ENCODE measurements at places on chromosomes 2 and 18. TPM values are rescaled to one million over a fixed set of nuclear protein-coding genes. Genes with fewer than 3 reads are reported as not detected.

The CD226 gene
- 1.4 TPM for total RNA-seq

The CACNB4 gene
- total RNA-seq, result 0.57 TPM

DNA sequence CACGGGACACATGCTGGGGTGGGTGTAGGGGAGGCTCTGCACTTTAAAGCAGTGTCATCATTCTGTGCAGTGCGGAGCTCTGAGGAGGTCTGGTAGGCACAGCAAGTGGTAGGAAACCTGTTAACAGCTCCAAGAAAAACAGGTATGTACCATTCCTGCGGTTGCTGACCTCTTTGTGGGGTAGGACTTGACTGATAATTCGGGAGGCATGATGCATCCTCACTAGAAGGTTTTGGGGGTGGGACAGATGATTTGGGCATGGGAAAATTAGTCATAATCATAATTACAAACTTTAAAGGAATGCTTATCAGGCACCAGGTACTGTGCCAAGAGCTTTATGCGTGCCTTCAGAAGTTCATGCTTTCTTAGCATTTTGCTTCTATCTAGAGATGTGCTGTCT is 9.7 kb downstream of the DOK1 start:
- DNase-seq, result no peak

The QPCT gene
- 2.2 TPM for total RNA-seq
